B cell (primary cell): ENCODE measurements at places on chromosomes 6 and 20. TPM values are rescaled to one million over a fixed set of nuclear protein-coding genes. Genes with fewer than 3 reads are reported as not detected.

GRCh38 chr6:55980627-55981211 lies 105.3 kb upstream of the BMP5 start:
- no peaks in the 10 kb centered on the region for H3K27me3 ChIP-seq
- H3K36me3 ChIP-seq: no peaks in the 10 kb centered on the region
- H3K27ac ChIP-seq: no peak overlapping the region
- DNase-seq: no peak

GRCh38 chr6:107592806-107593205 lies 102.9 kb downstream of the SOBP start:
- no peaks in the 10 kb centered on the region for H3K36me3 ChIP-seq
- H3K4me3 ChIP-seq: no peak overlapping the region
- H3K4me1 ChIP-seq: no peaks in the 10 kb centered on the region
- DNase-seq: no peak
- H3K27me3 ChIP-seq: no peaks in the 10 kb centered on the region
- H3K27ac ChIP-seq: no peak overlapping the region

DNA sequence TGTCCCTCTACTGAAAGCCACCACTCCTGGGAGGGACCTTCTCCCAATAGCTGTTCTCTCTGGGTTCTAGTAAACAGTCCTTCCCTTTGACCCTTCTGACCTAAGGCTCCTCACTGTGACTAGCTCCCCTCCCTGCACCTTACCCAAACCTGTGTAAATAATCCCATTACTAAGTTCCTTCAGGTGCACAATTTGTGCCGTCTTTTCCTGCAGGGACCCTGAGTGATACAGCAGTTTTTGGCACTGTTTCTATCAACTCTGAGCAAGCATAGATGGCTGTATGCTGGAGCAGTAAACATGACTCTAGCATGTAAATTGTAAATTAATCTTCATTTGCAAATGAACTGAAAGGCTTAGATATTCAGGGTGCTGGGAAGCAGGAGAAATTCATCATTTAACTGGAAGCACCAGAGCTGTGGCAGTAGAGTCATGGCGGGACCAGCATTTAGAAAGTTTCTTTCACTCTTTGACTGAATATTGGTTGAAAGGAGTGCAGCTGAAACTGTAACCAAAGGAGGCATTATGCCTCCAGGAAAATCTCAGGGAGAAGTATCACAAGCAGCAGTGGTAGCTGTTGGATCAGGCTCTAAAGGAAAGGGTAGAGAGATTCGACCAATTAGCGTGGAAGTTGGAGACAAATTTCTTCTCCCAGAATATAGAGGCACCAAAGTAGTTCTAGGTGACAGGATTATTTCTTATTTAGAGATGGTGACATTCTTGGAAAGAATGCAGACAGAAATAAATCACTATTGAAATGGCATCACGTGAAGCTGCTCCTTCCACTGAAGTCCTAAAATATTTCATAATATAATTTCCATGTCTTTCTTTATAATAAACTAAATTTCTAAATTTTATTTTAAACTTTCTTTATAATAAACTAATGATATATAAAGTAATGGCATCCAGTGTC lies 117.8 kb downstream of the TCP11 start:
- H3K27me3 ChIP-seq: no peaks in the 10 kb centered on the region
- no peak for DNase-seq
- no peak overlapping the region for H3K27ac ChIP-seq
- H3K4me3 ChIP-seq: no peak overlapping the region

- no peaks in the 10 kb centered on the region for H3K27me3 ChIP-seq
- H3K27ac ChIP-seq: peak overlapping the region; percentile 70
- H3K36me3 ChIP-seq: peaks cover 61% of the 10 kb centered on the region
- DNase-seq: no peak
Observed at GRCh38 chr6:159788276-159788675, 1.1 kb downstream of the TCP1 start.

Gene ARFGEF3
- total RNA-seq: not detected in 2 replicates

Gene SNAP25
- total RNA-seq: not detected in 2 replicates

Gene NMBR
- not detected in 2 replicates for total RNA-seq

Gene SPINT3
- total RNA-seq: not detected in 2 replicates

DNA sequence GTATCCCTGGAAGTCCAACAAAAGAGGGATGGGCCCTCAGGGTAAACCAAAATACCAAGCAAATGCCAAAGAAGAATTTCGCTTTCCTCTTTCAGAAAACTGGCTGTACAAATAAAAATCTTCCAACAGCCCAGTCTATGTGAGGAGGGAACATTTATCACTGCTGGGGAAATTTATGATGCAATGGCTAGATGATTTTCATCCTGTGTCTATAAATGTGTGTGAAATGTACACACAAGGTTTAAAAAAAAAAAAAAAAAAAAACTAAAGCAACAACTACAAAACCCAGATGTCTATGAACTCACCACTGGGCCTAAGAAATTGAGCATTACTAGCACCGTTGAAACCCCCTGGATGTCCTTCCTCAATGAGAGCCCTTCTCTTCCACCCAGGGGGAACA lies 68.7 kb upstream of the SLC4A11 start:
- H3K4me1 ChIP-seq: no peaks in the 10 kb centered on the region
- no peak overlapping the region for H3K4me3 ChIP-seq
- no peak overlapping the region for H3K27ac ChIP-seq
- H3K27me3 ChIP-seq: no peaks in the 10 kb centered on the region
- no peak for DNase-seq

GRCh38 chr6:53603386-53604116 lies 58.6 kb upstream of the GCLC start:
- H3K27ac ChIP-seq: no peak overlapping the region
- no peaks in the 10 kb centered on the region for H3K4me1 ChIP-seq

DNA sequence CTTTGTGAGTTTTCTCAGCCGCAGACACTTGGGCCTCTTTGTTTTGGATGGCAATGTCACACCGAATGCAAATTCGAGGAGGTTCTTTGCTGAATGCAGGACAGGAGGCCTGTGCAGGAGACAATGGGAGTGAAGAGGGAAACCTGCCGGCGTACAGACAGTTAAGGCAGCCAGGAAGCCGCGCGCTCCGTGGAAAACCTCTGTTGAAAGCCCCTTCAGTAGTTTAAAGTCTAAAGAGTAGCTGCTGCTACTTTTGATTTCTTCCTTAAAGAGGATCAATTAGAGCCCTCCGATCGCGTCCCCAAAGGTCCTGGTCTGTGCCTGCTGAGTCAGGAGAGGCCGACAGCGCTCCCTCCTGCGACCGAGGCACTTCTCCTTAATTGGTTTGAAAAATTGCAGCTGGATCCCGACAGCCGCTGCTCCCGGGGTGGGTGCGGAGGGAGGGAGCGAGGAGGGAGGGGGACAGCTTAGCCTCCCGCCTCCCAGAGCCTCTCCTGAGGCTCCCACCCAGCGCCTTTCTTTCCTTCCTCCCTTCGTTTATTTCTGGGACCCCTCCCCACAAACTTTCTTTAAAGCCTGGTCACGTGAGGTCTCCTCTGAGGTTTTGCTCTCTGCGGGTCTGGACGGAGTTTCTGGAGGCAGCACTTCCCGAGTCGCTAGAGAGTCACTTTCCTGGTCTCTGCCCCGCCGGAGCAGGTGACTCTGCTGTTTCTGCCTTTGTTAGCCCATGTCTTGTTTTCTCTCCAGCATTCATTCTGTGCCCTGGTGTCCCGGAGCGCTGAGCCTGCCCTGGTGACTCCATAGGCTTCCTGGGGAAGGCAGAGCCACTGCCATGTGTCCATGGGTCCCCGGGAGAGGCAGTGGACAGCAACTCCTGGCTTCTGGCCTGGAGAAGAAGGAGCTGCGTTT lies 22.3 kb upstream of the RPP40 start:
- no peaks in the 10 kb centered on the region for H3K36me3 ChIP-seq
- peaks cover 12% of the 10 kb centered on the region for H3K4me1 ChIP-seq
- no peak for DNase-seq
- no peaks in the 10 kb centered on the region for H3K27me3 ChIP-seq
- H3K4me3 ChIP-seq: peak overlapping the region; percentile 15

Gene IPCEF1
- total RNA-seq: 0.70 and 0.94 TPM in 2 replicates

Gene COL9A3
- total RNA-seq: 96.3 and 98.6 TPM in 2 replicates

GRCh38 chr20:3000852-3001523 lies 42.4 kb upstream of the GNRH2 start:
- no peak overlapping the region for H3K27ac ChIP-seq
- no peaks in the 10 kb centered on the region for H3K4me1 ChIP-seq
- H3K4me3 ChIP-seq: no peak overlapping the region
- peaks cover 15% of the 10 kb centered on the region for H3K36me3 ChIP-seq
- no peaks in the 10 kb centered on the region for H3K27me3 ChIP-seq

Gene COL11A2
- 0.39 and 0.66 TPM in 2 replicates for total RNA-seq

GRCh38 chr20:62368392-62368975 lies 1.4 kb upstream of the LAMA5 start:
- peak; percentile 28 for DNase-seq
- peaks cover 31% of the 10 kb centered on the region for H3K4me1 ChIP-seq
- H3K27ac ChIP-seq: no peak overlapping the region
- H3K4me3 ChIP-seq: peak overlapping the region; percentile 61
- H3K36me3 ChIP-seq: no peaks in the 10 kb centered on the region
- H3K27me3 ChIP-seq: peaks cover 42% of the 10 kb centered on the region

- H3K27ac ChIP-seq: no peak overlapping the region
- DNase-seq: no peak
- no peak overlapping the region for H3K4me3 ChIP-seq
- peaks cover 15% of the 10 kb centered on the region for H3K4me1 ChIP-seq
- H3K27me3 ChIP-seq: no peaks in the 10 kb centered on the region
Observed at GRCh38 chr20:16058268-16058667, 515.0 kb downstream of the KIF16B start.

GRCh38 chr6:108676555-108676954 lies 115.8 kb downstream of the FOXO3 start:
- H3K4me3 ChIP-seq: no peak overlapping the region
- DNase-seq: no peak
- no peak overlapping the region for H3K27ac ChIP-seq
- no peaks in the 10 kb centered on the region for H3K4me1 ChIP-seq

DNA sequence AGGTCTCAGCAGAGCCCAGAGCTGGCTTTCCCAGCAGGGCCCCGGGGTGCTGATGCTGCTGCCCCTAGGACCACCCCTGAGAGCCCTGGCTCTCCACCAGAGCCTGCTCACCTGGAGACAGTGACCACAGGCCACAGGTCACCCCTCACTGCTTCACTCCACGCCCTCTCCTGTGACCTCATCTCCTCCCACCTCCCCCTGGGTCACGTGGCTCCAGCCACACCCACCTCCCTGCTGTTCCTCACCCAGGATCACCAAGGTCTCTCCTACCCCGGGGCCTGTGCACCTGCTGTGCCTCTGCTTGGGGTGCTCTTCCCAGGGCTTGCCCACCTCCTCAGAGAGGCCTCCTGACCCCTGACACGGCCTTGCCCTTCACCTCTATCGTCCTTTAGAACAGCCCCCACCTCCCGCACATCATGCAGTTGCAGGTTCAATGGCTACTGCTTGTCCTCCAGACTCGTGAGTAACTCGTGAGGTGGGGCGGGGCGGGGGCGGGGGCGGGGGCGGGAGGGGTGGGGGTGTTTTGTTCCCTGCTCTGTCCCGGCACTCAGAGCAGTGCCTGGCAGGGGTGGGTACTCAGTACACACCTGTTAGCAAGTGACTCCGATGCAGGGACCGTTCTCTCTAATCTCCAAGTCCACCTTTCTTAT lies 468.0 kb downstream of the PREX1 start:
- H3K27me3 ChIP-seq: no peaks in the 10 kb centered on the region
- peaks cover 23% of the 10 kb centered on the region for H3K36me3 ChIP-seq
- H3K27ac ChIP-seq: peak overlapping the region; percentile 94
- H3K4me3 ChIP-seq: peak overlapping the region; percentile 60
- peaks cover 57% of the 10 kb centered on the region for H3K4me1 ChIP-seq

GRCh38 chr6:29142309-29142708 lies 28.4 kb upstream of the OR2J2 start:
- no peaks in the 10 kb centered on the region for H3K27me3 ChIP-seq
- no peak overlapping the region for H3K4me3 ChIP-seq
- DNase-seq: no peak
- no peak overlapping the region for H3K27ac ChIP-seq
- H3K4me1 ChIP-seq: no peaks in the 10 kb centered on the region

- DNase-seq: no peak
- H3K4me1 ChIP-seq: no peaks in the 10 kb centered on the region
- H3K36me3 ChIP-seq: peaks cover 1% of the 10 kb centered on the region
Observed at GRCh38 chr20:2952766-2953165, 79.5 kb downstream of the PTPRA start.

Gene HLA-DRA
- 2,785 and 2,881 TPM in 2 replicates for total RNA-seq

Gene CRISP2
- not detected in 2 replicates for total RNA-seq

GRCh38 chr6:160071805-160072690 lies 49.6 kb upstream of the SLC22A1 start:
- no peak overlapping the region for H3K4me3 ChIP-seq
- H3K27me3 ChIP-seq: no peaks in the 10 kb centered on the region
- peaks cover 2% of the 10 kb centered on the region for H3K36me3 ChIP-seq
- no peak overlapping the region for H3K27ac ChIP-seq
- no peak for DNase-seq

Gene ACTL10
- total RNA-seq: 6.3 and 9.0 TPM in 2 replicates

DNA sequence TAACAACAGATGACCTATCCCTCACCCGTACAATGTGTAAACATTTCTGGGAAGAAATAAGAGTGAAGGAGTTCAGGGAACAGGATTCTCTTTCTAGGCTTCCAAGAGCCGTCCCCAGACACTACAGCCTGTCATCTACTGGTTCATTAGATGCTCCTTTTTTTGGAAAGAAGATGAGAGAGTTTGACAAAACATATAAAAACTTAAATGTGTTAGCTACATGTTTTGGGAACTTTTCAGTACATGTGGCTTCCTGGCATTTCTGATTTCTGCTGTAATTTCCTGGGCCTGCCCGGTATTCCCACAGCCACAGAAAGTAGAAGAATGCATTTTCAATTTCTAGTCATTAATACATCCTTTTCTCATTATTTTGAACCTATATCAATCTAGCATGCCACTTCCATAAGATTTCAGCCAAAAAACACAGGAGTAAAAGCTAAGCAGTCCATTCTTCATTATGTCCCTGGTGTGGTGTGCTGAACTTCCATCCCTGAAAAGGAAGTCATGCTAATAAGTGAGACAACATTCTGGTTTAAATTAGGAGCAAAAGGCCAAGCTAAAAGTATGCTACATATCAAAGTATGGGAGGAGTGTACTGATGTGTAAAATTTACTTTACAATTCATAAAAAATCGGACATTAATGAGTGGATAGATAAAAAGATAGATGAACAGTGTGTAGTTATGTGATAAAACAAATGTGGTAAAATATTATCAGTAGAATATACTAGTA lies 198.2 kb downstream of the WDR27 start:
- no peak for DNase-seq
- no peak overlapping the region for H3K27ac ChIP-seq
- no peak overlapping the region for H3K4me3 ChIP-seq

GRCh38 chr6:84227044-84227433 lies 404 bp downstream of the CEP162 start:
- no peaks in the 10 kb centered on the region for H3K27me3 ChIP-seq
- H3K4me3 ChIP-seq: peak overlapping the region; percentile 97
- no peak for DNase-seq
- peak overlapping the region; percentile 64 for H3K27ac ChIP-seq

DNA sequence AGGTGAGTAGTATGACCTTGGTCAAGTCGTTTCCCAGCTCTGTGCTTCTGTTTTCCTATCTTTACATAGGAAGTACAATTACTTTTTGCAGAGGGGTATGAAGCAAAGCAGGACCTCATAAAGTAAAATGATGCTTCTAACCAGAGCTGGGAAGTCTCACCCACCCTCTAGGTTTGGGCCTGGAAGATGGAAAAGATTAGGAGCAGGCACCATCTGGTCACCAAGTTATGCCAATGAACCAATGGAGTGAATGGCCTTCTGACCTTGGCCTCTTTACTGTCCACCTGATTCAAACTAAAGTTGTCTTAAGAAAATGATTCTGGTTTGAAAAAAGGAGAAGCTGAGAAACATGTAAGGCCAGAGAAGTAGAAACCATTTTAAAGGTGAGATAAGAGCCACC lies 68.9 kb upstream of the CTNNBL1 start:
- DNase-seq: no peak
- no peaks in the 10 kb centered on the region for H3K27me3 ChIP-seq
- no peak overlapping the region for H3K4me3 ChIP-seq
- H3K36me3 ChIP-seq: no peaks in the 10 kb centered on the region
- H3K4me1 ChIP-seq: no peaks in the 10 kb centered on the region
